ENCODE measurements at places on chromosomes 3 and 15.

DNA sequence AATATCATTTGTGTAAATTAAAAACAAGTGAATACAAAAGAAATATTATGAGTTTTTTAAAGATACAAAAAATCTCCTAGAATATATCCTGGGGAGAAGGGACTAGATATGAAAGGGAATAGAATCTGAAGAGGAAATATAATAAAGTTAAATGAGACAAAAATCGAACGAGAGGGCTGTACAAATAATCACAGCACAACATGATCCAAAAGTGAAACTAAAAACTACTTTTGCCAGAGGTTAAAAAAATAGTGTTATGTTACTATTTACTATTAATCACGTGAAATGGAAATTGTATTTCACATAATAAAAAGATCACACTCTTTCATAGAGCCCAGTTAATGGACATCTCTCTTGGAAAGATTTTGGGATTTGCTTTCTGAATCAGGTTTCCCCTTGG lies 28.6 kb downstream of the CGGBP1 start:
- DNase-seq = no peak

- no peak for DNase-seq
These were observed 5.9 kb upstream of the GPR87 start for GRCh38 chr3:151322511-151322910.

DNA sequence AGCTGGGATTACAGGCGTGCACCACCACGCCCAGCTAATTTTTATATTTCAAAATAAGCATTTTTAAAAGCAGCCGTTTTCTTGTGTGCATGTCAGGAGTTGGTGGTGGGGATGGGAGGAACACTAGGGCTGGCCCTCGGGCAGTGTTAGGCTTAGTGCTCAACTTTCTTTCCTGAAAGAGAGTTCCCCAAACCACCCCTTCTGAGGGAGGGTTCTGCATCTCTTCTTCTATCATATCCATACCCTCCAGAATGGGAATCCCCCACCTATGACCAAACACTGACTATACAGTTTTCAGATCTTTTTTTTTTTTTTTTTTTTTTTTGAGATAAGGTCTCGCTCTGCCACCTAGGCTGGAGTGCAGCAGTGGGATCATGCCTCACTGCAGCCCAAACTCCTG lies 12.5 kb downstream of the PFKFB4 start:
- no peak for DNase-seq

DNA sequence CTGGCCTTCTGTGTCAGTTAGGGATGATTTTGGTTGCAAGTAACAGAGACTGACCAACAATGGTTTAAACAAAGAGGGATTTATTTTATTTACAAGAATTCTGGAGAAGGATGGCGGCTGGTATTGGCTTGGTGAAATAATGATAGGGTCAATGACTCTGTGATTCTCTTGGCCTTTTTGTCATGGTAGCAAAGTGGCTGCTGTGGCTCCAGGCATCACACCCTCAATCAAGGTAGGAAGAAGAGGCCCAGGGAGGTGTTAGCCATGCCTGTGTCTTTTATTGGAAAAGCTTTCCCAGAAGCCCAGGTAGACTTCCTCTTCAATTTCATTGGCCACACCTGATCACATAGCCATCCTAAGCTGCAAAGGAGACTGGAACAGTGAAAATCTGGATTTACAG lies 13.1 kb downstream of the FAM107A start:
- DNase-seq = no peak

DNA sequence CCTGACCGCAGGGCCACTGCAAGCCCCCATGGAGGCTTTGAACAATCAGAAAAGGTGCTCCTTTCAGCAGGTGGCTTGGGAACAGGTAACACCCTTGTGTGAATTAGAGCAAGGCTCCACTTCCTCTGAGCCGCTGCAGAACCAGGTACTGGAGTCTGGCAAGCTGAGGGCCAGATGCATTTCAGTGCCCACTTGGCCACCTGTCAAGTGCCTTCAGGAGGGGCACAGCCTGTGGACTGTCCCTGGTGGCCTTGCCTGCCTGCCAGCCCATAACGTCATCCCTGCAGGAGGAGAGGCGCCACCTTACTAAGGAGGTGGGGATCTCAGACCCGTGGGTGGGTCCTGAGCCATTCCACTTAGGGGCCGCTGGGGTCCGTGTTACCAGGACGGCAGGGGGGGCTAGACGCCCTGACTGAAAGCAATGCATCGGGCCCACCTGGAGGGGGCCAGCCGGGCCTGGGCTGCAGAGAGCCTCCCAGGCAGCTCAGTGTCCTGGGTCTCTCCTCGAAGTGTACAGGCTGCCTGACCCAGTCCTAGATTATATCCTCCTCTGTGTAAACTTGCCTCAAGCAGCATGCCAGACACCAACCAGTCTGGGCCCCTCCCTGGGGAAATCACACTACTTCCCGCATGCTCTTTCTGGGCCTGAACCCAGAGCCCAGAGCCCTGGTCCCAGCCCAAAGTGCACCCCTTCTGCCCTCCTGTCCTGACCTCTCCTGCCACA lies 16.1 kb downstream of the SPTBN5 start:
- DNase-seq = no peak

All from D341Med (cell line).